ENCODE measurements at places on chromosomes 13 and 19.
A peak's percentile ranks its signal among the peaks of the same experiment; 100 is the strongest.

DNA sequence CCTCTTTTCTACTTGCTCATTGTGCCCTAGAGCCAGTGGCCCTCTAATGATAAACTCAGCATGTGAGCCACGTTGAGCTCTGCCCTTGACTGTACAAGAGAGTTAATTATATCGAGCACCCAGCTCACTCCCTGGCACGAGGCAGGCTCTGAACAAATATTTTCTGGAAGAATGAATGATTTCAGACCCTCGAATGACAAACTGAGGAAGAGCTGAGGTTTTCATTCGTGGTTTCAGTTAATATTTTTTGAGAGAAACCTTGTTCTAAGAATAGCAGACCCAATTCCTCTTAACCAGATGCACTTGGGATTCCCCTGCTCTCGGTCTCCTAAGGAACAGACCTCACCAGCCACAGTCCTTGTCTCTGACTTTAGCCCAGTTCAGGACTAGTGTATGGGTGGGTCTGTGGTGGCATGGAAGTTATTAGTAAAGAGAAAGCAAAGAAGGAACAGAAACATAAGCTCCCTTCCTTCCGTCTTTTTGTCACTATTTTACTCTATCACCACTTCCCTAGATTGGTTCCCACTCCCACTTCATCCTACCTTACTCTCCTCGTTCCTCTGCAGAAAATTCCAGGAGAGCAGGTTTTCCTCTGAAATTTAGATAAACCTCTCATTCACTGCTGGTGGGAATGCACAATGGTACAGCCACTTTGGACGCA is 22.1 kb upstream of the WDFY2 start:
- DNase-seq = no peak

DNA sequence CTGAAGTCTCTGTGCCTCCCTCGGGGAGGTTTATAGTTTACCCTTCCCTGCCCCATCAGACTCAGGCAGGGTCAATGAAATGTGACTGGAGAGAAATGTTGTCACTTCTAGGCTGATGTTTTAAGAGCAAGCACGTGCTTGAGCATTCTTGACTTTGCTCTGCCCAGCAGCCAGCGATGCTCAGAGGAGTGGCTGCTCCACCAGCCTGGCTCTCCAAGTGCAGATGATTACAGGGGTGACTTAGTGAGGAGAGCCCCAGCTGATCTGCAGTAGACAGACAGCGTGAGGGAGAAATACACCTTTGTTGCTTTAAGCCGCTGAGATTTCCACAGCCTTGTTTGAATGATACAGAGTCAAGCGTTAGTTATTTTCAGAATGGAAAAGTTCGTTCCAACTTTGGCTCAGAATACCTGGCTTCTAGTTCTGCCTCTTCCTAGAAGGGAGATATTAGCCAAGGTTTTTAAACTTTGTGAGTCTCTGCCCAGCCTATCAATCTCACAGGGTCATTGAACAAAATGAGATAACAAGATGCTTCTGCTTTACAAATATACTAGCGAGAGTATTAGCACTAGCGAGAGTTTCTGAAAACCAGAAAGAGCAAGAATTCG is 143.6 kb downstream of the OXGR1 start:
- no peak for DNase-seq

- DNase-seq = no peak
Measured at GRCh38 chr13:49635599-49636433, 7.5 kb downstream of the ARL11 start.

DNA sequence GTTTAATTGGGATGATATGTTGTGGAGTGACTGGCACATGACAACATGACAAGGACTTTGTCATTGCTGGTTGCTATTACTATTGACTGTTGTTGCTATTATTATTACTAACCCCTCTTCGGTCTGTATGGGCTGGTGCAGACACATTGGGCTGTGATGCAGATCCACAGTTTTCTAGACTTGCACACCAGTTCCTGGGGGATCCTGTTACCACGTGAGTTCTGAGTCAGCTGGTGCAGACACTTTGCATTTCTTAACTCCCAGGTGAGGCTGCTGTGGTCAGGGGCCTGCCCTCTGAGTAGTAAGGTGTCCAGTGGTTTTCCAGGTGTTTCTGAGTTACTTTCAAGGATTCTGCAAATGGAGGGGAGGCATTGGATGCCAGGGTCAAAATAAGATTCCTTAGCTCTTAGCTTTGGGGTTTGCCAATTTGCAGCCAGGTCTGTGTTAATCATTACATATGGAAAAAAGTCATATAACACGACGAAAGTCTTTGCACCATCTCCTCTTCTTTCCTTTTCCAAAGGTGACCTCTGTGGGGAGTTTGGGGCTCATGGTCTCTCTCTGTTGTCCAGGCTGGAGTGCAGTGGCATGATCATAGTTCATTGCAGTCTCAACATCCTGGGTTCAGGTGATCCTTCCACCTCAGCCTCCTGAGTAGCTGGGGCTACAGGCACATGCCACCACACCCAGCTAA is 19.3 kb downstream of the BICRA start:
- DNase-seq = peak; percentile 37

DNA sequence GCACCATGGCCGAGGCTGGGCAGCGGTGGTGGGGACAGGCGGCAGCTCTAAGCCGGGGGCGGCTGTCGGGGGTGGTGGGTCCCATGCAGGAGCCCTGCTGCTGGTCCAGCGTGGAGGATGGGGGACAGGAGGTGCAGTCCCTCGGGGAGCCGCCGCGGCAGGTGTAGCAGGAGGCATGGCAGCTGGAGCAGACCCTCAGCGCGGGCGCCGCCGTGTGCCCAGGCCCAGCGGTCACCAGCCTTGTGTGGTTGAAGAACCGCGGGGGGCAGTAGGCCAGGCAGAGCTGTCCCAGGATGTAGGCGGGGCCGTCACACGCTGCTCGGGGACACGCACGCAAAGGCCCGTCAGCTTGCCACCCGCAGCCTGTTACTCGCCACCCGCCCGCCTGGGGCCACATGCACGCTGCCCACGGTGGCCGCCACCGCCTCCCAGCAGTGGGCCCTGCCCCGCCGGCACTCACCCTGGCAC is 2.9 kb upstream of the C19orf25 start:
- DNase-seq = no peak

DNA sequence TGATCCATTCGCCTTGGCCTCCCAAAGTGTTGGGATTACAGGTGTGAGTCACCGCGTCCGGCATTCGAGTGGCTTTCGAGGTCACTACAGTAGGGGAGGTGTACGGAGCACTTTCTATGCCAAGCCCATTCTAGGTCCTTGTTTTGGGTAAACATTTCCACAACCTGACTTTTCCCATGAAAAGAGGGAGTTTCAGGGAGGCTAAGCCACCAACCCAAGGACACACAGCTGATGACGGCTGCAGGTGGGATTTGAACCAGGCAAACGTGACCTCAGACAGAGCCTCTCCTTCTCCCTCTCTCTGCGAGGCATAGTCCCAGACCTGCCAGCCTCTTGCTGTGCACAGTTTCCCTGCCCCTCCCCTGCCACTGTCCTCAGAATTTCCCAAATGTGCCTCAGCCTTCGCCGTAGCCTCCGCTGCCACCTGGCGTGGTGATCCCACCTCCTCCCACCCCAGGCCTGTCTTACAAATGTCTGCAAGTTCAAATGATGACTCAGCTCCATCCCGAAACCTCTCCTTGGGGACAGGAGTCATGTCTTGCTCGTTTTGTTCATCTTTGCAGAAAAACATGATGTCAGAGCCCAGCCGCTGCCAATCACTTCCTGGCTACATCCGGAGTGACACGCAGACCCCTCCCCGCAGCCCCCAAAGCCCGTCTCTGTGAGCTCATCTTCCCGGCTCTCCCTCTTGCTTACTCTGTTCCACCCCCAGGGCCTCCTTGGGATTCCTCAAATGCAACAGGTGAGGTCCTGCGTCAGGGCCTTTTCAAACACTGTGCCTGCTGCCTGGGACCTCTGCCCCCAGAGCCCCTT is 6.6 kb upstream of the GADD45B start:
- peak; percentile 81 for DNase-seq

DNA sequence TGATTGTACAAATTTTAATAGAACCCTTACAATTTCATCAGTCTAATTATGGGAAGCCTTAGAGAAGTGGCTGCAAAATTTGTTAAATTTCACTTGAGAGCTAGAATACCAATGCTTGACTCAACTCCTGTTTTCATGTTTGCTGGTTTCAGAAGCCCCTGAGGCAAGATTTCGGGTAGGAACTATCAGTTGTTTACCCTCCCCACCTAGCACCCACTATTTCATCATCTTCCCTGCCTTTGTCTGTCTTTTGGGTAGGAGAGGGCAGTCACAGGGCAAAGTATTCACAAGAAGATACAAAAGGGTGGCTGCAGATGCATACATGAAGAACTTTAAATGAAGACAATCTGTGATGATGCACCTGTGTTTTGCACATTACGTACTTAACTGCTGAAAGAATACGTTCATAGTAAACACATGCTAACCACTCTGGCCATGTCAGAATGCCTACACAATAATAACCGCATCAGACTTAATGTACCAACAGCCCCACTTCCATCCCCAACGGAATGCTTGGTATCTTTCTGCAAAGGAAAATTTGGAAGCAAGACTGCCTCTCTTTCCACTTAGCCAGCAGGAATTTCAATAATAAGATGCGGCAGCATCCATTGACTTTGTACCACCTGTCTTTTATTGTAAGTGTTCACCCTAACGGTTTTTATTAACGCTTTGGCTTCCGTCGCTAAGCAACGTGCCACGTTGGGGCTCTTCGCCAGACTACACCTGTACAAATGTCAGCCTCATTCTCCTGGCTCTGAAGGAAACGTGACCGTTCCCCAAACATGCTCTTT is 30.4 kb downstream of the TPT1 start:
- no peak for DNase-seq

DNA sequence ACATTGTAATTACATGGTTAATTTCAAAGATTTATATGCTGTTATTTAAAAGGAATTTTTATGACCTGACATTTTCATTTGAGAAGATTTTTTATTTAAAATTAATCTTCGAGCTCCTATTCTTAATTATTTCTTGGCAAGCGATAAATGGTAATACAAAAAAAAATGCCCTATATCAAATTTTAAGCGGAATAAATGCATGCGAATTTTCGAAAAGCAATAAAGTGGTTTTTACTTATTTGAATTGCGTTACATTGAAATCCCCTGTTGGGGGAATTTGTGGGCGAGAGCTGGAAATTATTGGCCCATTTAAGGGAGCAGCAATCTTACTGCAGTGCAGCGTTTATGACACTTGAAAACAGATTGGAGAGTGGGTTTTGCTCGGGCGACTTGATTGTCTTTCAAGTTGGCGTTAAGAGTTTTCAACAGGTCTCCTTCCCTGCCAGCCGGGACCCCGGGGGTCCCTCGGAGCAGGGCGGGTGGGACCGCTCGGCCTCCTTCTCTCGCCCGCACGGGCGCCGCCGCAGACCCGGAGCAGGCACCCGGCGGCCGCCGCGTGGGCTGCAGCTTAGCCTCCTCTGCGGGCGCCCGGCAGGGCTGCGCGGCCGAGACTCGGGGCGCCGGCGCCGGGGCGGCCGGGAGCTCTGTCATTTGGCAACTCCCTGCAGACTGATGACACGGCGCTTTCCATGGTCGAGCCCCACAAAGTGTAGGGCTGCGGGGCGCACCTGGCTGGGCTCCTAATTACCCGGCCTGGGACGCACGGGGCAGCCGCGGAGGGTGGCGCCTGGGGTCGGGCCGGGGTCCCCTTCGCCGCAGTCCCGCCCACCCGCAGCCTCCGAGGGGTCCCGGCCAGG is 255.1 kb upstream of the SOX21 start:
- no peak for DNase-seq

Data from foreskin keratinocyte (primary cell).